ENCODE measurements at places on chromosomes 4 and X.

- DNase-seq = no peak
Observed at GRCh38 chr4:102606261-102606660, 105.1 kb downstream of the NFKB1 start.

DNA sequence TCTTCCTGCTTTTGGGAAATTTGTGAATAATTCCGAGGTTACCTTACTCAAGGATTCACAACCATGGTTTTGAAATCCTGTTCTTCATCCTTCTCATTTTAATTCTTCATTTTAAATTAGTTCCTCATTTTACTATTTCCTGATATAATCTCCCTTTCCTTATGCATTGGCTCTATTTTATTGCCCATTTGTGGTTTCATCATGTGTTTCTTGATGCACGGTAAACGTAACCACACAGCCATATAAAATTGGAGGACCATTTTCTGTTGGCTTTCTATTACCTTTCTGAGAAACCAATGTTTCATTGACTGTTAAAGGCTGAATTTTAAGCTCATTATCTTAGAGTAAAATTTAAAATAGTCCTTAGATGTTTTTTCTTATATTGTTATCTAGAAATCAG lies 100.3 kb upstream of the NDST4 start:
- DNase-seq = no peak

DNA sequence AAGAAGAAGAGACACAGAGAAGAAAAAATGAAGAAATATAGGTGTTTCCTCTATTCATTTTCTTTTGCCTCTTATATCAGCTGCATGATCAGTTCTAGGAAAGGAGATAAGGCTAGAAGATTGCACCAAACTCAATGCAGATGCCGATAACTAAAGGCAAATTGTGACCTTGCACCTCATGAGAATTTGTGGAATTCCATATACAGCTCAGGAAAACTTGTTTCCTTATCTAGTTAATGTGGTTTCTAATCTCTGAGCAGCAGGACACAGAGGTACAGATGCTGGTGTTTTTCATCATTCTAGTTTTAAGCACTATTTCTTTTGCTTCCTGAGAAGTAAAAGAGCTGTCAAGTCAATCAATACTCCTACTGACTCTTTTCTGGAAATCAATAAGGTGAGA lies 104.6 kb upstream of the NWD2 start:
- DNase-seq = no peak

GRCh38 chr4:88162626-88163025 lies 4.2 kb upstream of the ABCG2 start:
- no peak for DNase-seq

DNA sequence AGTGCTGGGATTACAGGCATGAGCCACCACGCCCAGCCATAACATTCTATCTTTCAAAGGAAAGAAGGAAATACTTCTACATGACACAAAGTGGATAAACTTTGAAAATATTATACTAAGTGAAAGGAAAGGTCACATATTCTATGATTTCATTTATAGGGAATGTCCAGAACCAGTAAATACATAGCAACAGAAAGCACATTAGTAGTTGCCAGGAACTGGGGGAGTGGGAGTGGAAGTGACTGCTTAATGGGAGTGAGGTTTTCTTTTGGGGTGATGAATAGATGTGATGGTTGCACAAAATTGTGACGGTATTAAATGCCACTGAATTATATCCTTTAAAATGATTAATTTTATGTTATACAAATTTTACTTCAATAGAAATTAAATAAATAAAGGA lies 95.7 kb upstream of the IL15 start:
- DNase-seq = no peak

DNA sequence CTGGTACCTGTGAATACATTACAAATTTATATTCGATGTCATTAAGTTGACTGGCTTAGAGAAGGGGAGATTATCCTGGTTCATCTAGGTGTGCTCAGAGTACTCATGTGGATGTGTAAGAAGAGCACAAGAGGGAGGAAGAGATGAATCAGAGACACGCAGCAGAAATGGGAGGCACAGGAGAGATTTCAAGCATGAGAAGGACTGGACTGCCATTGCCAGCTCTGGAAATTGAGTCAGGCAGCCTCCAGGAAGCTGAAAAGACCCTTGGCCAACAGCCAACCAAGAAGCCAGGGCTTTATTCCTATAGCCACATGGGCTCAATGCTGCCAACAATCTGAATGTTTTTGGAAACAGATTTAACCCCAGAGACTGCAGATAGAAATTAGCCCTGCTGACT lies 1390.0 kb downstream of the STIM2 start:
- DNase-seq = no peak

All from GM06990 (cell line).